ENCODE measurements at places on chromosomes 3 and 15.
A peak's percentile ranks its signal among the peaks of the same experiment; 100 is the strongest.

DNA sequence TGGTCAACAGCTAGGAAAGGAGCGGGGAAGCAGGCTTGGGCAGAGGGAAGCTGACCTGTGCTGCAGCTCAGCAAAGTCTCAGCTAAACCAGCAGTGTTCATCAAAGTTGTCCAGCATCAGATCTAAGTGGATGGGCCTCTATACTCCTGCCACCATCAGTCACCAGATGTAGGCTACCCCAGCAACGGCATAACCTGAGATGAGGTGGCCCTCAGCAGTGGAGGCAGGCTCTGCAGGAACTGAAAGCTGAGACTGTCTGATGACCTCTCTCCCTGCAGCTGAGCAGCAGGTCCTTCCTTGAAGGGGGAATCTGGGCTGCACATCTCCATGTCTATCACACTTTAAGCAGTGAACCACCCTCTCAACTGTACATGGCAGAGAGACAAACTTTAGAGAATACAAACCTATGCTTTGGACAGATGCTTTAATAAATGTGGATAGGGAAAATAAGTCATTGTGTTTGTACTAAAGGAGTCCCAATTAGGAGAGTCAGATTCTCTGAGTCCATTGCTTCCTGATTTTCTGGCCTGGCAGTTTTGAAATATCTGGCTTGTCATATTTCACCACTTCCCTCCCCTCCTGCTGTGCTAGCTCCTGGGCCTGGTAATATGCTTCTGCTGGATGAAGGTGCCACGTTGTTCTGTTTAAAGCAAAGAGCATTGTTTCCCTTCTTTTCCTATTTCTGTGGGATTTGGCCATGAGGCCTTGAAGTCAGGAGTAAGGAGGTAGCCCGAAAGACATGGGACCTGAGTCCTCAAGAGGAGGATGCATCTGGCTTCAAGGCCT is 11.1 kb upstream of the PSTPIP1 start:
- no peak for DNase-seq

DNA sequence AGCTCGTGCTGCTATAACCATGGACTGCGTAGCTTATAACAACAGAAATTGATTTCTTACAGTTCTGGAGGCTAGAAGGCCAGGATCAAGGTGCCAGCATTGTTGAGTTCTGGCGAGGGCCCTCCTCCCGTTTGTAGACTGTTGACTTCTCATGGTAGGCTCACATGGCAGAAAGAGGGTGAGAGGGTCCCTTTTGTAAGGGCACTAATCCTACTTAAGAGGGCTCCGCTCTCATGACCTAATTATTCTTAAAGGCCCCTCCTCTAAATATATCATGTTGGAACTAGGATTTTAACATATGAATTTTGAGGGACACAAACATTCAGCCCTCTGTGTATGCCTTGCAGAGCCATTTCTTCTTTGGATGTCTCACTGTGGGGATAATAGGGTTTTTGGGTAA is 28.8 kb upstream of the PYDC2 start:
- no peak for DNase-seq

- no peak for DNase-seq
Observed at GRCh38 chr3:183933160-183933559, 48.5 kb upstream of the PARL start.

- peak; percentile 4 for DNase-seq
Observed at GRCh38 chr3:3772920-3773319, 26.3 kb upstream of the LRRN1 start.
